Body of pancreas (tissue), 4 donors: ENCODE measurements at places on chromosomes 12 and 14.

GRCh38 chr12:74401966-74402365 is 135.7 kb upstream of the ATXN7L3B start:
- H3K27me3 ChIP-seq, result no peaks in the 10 kb centered on the region
- H3K27ac ChIP-seq, result no peak overlapping the region
- no peak for DNase-seq
- no peaks in the 10 kb centered on the region for H3K36me3 ChIP-seq
- no peaks in the 10 kb centered on the region for H3K4me1 ChIP-seq

DNA sequence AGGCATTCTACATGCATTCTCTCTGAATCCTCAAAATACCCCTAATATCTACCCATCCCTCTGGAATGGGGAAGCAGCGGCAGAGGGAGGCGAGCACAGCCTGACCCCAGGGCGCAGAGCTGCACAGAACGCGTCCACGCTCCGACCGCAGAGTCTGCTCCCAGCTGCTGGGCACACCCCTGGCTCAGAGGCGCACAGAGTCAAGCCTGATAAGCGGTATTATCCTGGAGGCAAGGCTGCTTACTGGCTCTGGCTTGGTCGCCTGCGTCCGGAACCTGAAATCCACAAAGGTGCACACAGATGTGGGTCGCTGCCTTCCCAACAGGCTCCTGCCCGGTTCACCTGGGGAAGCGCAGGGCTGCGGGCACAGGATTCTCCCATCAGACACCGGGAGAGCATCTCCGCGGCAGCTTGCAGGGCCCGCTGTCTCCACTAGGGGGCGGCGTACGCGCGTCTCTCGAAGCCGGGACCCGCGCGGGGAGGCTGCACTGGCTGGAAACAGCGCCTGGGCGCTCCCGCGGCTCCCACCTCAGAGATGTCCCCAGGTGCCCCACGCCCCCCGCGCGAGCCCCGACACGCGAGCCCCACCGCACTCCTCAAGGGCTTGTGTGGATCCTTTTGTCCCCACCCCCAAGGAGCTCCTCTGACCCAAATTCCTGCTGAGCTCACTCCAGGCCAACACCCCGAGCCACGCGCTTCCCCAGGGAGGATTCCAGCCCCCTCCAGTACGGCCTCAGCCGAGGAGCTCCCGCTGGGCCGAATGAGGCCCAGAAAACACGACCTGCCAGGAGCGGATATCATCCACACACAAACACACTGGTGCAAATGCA is 120.1 kb upstream of the FZD10 start:
- peak; percentile 40 for DNase-seq
- H3K36me3 ChIP-seq, result no peaks in the 10 kb centered on the region
- H3K4me1 ChIP-seq, result no peaks in the 10 kb centered on the region
- no peaks in the 10 kb centered on the region for H3K27me3 ChIP-seq
- H3K27ac ChIP-seq, result no peak overlapping the region

DNA sequence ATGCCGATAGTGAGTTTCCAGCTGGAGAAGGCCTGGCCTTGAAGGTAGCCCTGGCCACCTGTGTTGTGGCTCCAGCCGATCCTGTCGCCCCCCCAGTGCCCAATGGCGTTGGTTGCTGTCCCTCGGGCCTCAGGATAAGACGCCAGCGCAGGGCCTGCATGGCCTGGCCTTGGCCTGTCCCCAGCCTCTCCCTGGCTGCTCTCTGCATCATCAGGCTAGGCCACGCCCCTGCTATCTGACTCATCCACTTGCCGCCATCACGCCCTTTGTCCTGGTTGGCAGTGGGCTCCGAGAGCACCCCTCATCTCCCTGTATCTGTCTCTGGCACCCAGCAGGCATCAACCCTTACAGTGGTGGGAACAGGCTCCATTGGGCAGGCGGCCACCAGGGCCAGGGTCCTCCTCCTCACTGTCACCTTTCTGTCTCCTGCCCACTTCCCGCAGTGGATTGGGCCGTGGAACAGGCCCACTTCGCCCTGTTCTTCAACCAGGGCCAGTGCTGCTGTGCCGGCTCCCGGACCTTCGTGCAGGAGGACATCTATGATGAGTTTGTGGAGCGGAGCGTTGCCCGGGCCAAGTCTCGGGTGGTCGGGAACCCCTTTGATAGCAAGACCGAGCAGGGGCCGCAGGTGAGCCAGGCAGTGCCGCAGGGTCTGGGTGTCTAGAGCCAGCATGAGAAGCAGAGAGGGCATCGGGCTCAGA is 25.6 kb downstream of the ALDH2 start:
- H3K4me1 ChIP-seq, result peaks cover 16% of the 10 kb centered on the region
- no peak overlapping the region for H3K27ac ChIP-seq
- H3K36me3 ChIP-seq, result no peaks in the 10 kb centered on the region

GRCh38 chr12:93860668-93861373 is 183.6 kb downstream of the CRADD start:
- H3K27me3 ChIP-seq, result no peaks in the 10 kb centered on the region
- no peak overlapping the region for H3K27ac ChIP-seq
- no peak for DNase-seq
- H3K4me1 ChIP-seq, result no peaks in the 10 kb centered on the region
- H3K36me3 ChIP-seq, result no peaks in the 10 kb centered on the region

- H3K4me1 ChIP-seq, result no peaks in the 10 kb centered on the region
- H3K36me3 ChIP-seq, result no peaks in the 10 kb centered on the region
- no peaks in the 10 kb centered on the region for H3K27me3 ChIP-seq
- H3K27ac ChIP-seq, result no peak overlapping the region
- H3K4me3 ChIP-seq, result no peak overlapping the region
- DNase-seq, result peak; percentile 6
Measured at GRCh38 chr14:101197595-101198397, 294.3 kb upstream of the RTL1 start.

GRCh38 chr12:107238296-107238695 is 144.9 kb upstream of the CRY1 start:
- H3K27ac ChIP-seq, result no peak overlapping the region
- no peak overlapping the region for H3K4me3 ChIP-seq

DNA sequence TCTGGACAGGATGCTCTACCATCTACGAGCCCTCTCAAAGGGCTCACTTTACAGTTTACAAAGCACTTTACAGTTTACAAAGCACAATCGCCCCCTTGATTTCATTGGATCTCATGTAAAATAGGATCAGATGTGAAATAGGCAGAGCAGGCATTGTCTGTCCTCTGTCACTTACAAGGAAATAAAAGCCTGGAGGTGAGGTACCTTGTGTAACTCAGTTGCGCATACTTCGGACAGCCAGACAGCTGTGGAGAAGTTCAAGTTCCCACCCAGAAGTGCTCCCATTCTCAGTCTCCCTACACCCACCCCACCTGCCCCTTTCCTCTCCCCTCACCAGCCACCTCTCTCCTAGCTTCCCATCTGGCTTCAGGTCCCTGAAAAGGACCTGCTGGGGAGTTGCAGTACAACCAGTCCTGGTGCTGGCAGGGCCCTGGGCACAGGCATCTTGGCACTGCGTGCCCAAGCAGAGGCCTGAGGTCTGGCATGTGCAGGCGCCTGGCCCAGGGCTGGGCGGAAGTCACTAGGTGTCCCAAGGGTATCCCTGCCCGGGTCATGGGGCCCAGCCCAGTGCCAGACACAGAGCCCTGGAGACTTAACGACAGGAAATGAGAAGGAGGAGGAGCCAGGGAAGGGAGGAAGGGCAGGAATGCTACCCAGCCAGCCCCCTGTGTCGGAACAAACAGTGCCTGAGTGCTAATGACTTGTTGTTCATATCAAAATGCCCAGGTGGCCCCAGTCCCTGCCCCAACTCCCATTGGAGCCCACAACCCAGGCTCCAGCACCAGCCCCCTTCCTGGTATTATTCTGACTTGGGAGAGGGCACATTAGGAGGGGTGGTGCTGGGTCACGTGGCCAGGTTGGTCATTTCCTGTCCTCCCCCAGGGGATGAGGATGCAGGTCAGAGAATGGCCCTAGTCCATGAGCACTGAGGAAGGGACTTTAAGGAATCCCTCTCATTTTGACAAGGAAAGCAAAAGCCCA is 5.4 kb downstream of the RAPGEF3 start:
- peak; percentile 85 for DNase-seq
- no peaks in the 10 kb centered on the region for H3K36me3 ChIP-seq
- H3K27me3 ChIP-seq, result no peaks in the 10 kb centered on the region
- peaks cover 51% of the 10 kb centered on the region for H3K4me1 ChIP-seq

DNA sequence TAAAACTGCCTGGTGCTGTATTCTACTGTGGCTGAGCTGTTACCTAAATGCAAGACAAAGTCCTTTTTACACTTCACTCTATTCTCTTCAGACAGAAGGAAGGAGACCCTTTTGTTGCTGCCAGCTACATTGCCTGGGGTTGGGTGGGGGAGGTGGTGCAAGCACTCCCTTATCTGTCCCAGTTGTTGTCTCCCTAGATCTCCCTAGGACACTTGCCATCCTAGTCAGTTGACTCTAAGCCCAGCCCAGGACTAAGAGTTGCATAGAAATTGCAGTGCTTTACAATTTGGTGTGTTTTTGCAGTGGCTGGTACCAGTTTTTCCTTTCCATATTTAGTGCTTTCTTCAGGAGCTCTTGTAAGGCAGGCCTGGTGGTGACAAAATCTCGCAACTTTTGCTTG is 35.1 kb downstream of the SCYL2 start:
- H3K36me3 ChIP-seq, result peaks cover 5% of the 10 kb centered on the region
- no peak for DNase-seq
- H3K4me3 ChIP-seq, result no peak overlapping the region
- H3K4me1 ChIP-seq, result no peaks in the 10 kb centered on the region
- H3K27ac ChIP-seq, result no peak overlapping the region
- H3K27me3 ChIP-seq, result no peaks in the 10 kb centered on the region

DNA sequence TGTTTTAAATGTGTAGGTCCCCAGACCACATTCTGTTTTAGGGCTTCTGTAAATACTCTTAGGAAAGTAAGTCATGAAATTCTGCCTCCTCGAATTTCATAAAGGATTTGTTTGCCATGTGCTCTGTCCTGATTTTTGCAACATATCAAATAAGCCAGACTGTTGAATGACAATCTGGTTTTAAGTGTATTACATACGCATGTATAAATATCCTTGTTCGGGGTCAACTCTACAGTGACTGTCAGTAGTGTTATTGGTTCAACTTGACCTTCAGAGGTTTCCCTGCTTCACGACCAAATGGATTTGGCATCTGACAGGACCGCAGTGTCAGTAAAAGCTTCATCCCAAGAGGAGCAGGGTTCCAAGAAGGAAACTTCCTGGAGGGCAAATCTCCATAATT is 52.7 kb downstream of the PPM1A start:
- no peak overlapping the region for H3K4me3 ChIP-seq
- peaks cover 16% of the 10 kb centered on the region for H3K4me1 ChIP-seq
- H3K36me3 ChIP-seq, result no peaks in the 10 kb centered on the region
- no peaks in the 10 kb centered on the region for H3K27me3 ChIP-seq
- no peak overlapping the region for H3K27ac ChIP-seq
- DNase-seq, result no peak
